ENCODE measurements at places on chromosomes 3 and 15.

- peak; percentile 15 for DNase-seq
Measured at GRCh38 chr3:195226900-195227447, 44.0 kb downstream of the XXYLT1 start.

DNA sequence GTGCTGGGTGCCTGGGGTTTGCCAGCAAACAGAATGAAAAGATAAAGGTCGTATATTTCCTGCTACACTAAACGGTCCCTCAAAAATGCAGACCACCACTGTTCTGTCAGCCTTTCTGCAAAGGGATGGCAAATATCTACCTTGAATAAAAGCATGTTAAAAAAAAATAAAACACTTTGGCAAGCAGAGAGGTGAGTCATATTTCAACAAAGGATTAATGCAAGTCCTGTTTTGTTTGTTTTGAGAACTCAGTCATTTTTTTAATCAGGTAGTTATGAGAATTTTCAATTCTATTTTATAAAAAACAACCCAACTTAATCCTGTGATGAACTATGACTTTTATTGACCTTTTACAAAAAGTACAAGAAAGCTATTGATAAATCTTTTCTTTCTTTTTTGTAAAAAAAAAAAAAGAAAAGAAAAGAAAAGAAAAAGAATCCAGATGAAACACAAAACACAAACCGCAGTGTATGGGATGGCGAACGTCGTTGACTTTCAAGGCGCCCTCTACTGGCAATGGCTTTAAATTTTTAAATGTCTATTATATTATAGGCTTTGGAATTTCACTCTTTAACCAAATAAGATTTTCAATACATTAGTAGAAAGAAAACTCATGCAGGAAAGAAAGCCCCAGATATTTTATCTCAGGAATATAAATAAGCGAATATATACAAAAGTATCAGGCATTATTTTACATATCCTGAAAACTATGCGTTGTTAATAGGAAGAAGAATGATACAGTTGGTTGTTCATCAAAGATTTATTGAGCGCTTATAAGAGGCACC is 87.8 kb downstream of the NCEH1 start:
- DNase-seq: no peak

- DNase-seq: no peak
Measured at GRCh38 chr15:92429378-92430068, 35.8 kb downstream of the ST8SIA2 start.

GRCh38 chr15:45714590-45715488 is 80.0 kb downstream of the SQOR start:
- no peak for DNase-seq

DNA sequence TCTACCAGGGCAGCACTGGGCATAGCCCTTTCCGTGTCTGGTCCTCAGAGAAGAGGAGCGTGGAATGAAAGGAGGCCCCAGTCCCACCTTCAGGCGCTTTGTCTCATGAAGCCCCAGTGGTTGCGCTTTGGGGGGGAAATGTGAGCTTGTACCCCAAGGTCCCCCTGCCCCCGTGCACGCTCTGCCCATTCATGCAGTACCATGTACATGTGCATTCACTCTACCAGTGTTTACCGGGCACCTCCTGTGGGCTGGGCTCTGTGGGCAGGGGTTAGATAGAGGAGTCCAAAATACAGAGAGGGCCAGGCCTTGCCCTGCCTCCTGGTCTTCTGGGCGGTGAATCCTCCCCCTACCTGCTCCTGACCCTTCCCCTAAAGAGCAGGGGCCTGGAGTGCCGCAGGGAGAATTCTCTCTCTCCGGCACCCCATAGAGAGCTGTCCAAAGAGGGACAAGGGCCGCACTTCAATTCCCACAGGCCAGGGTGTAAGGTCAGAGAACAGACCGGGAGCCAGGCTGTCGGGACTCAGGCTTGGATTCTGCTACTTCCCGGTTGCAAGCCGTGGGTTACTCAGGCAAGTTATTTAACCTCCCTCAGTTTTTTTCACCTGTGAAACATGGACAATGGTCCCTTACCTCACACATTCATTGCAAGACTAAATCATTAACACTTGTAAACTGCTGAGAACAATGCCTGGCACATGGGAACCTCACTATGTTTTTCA is 153.4 kb downstream of the MEGF11 start:
- no peak for DNase-seq

DNA sequence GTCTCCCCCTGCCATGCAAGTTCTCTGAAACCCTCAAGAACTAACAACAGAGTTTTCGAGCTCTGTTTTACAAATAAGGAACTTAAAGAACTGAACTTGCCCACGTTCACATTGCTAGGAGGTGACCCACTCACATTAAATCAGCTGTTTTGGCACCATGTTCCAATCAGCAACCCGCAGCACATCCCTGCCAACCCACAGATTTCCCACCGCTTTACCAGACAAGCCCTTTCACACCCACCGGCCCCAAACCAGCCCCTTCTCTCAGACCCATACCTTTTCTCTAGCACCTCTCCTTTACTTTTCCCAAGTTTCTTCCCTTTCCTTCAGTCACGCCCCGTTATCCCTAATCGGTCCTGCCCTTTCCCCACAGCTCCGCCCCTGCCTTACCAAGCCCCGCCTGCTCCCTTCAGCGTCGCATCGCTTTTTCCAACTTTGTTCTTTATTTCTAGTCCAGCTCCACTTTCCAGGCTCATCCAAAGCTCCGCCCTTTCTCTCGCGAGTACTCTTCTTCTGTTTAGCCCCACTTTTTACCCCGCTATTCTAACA is 804 bp upstream of the BRPF1 start:
- DNase-seq: no peak

GRCh38 chr15:41259546-41260189 is 28.6 kb downstream of the CHP1 start:
- no peak for DNase-seq

Data from omental fat pad (tissue), 4 donors.